ENCODE measurements at places on chromosomes 6 and 20. TPM values are rescaled to one million over a fixed set of nuclear protein-coding genes. Genes with fewer than 3 reads are reported as not detected.

Gene SLC26A8
- not detected for total RNA-seq

Gene GRIK2
- not detected for total RNA-seq

Gene LY6G5B
- 0.64 TPM for total RNA-seq

Gene ADTRP
- total RNA-seq = 0.38 TPM

Gene POU5F1
- total RNA-seq = not detected

Gene KIF6
- 0.13 TPM for total RNA-seq

Gene MYO6
- total RNA-seq = 26.7 TPM

Gene LY6G5C
- 1.2 TPM for total RNA-seq

Gene DIDO1
- total RNA-seq = 20.4 TPM

Gene PSMB8
- total RNA-seq = 64.9 TPM

Gene GLP1R
- total RNA-seq = not detected

Gene ADGRG6
- 3.3 TPM for total RNA-seq

Gene ZC3H12D
- under 0.01 TPM for total RNA-seq

Gene SYCP2L
- total RNA-seq = not detected

Gene NEU1
- total RNA-seq = 73.0 TPM

Gene SLC22A7
- not detected for total RNA-seq

Gene DAAM2
- total RNA-seq = 0.13 TPM

Gene KHDC1L
- not detected for total RNA-seq

Gene OR12D3
- not detected for total RNA-seq

Gene DDO
- total RNA-seq = 3.3 TPM

Gene ZSCAN16
- 10.5 TPM for total RNA-seq

Gene CEP85L
- total RNA-seq = 11.5 TPM

Gene GMNN
- 11.9 TPM for total RNA-seq

Gene BPIFB4
- not detected for total RNA-seq

Gene NSFL1C
- total RNA-seq = 19.1 TPM

Gene LPA
- not detected for total RNA-seq

Gene TFAP2A
- not detected for total RNA-seq

Gene GFRA4
- total RNA-seq = not detected

Gene IRF4
- total RNA-seq = under 0.01 TPM

Gene CD40
- total RNA-seq = 10.9 TPM

Gene DDR1
- total RNA-seq = 4.0 TPM

Gene KLHDC3
- total RNA-seq = 152 TPM

Gene DNAH8
- not detected for total RNA-seq

Gene MCM8
- total RNA-seq = 5.9 TPM

Gene ULBP1
- under 0.01 TPM for total RNA-seq

Gene PDYN
- total RNA-seq = not detected

Data from dermis microvascular lymphatic vessel endothelial cell (primary cell).